ENCODE measurements at places on chromosomes 5 and 9.

GRCh38 chr5:113682497-113683136, 169.1 kb downstream of the YTHDC2 start:
- no peak for DNase-seq

- DNase-seq, result no peak
Measured at GRCh38 chr9:100167915-100168654, 69.0 kb downstream of the INVS start.

DNA sequence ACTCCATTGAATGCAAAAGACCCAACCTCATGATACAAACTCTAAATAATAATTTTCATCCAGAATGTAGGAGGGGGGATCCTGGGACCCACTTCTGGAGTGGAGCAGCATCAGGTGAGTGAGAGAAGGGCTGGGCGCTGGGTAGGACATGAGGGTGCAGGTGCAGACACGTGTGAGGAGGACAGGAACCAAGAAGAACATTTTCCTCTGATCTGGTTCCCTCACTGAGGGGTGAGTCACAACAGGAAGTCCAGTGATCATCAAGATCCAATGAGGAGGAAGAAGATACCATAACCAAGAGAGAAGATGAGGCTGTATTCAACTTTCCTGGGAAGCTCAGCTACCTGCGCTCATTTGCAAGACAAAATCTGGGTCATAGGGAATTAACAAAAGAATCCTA, 57.4 kb downstream of the SFXN1 start:
- no peak for DNase-seq

DNA sequence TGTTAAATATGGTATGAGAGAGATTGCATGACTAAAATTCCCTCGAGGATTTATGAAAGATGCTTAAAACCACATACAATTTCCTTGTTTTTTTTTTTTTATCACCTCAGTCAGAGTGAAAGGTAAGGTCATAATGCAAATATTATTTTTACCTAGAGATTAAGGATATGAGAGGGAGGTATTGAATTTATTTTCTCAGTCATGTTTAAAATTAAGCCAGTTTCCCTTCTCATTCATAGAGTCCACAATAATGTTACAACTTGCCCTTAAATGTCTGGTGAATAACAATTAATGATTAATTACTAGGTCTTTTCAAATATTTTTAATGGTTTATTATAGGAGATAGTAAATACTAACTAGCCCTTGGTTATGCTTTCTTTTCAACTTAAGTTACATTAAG, 144.9 kb upstream of the HAPLN1 start:
- no peak for DNase-seq

- no peak for DNase-seq
Measured at GRCh38 chr5:97098922-97099321, 43.5 kb downstream of the LIX1 start.

GRCh38 chr9:136761545-136761981, 2.8 kb downstream of the LCN15 start:
- no peak for DNase-seq

DNA sequence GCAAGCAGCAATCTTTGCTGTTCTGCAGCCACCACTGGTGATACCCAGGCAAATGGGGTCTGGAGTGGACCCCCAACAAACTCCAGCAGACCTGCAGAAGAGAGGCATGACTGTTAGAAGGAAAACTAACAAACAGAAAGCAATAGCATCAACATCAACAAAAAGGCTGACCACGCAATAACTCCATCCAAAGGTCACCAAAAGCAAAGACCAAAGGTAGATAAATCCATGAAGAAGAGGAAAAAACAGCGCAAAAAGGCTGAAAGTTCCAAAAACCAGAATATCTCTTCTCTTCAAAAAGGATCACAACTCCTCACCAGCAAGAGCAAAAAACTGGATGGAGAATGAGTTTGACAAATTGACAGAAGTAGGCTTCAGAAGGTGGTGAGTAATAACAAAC, 23.4 kb downstream of the FRMD3 start:
- DNase-seq, result no peak

- DNase-seq, result no peak
Measured at GRCh38 chr9:122572456-122572855, 10.7 kb downstream of the OR1L8 start.

Data from stimulated activated naive CD8-positive, alpha-beta T cell treated with anti-CD3 and anti-CD28 coated beads, Interleukin-15, Interleukin-2, amounts not matched to agents 100 U/mL and 50 U/mL, for 24 hours (primary cell).